ENCODE measurements at places on chromosomes 1 and 21.

- DNase-seq: no peak
Observed at GRCh38 chr1:76677416-76678405, 189.6 kb upstream of the ST6GALNAC5 start.

DNA sequence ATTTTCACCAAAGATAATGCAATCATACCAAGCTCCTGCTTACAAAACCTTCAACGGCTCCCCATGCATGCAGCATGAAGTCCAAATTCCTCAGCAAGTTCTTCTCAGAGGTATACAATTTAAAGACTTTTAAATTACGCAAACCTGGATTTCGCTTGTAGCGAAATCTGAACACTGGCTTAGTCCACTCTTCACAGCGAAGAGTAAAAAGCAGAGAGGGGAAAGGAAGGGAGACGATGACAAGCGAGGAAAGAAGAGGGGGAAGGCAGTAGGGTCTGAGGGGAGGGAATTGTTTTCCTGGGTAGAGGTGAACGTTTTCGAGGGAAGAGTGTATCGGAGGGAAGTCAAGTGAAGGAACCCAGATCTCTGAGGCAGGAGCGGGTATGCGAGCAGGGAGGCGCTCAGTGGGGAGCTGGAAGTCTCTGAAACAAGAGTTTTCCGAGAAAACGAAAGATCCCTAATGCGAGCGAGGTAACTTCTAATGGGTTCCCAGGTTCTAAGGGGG is 790 bp downstream of the TESK2 start:
- no peak for DNase-seq

- no peak for DNase-seq
Observed at GRCh38 chr1:38451541-38451993, 405.0 kb upstream of the POU3F1 start.

DNA sequence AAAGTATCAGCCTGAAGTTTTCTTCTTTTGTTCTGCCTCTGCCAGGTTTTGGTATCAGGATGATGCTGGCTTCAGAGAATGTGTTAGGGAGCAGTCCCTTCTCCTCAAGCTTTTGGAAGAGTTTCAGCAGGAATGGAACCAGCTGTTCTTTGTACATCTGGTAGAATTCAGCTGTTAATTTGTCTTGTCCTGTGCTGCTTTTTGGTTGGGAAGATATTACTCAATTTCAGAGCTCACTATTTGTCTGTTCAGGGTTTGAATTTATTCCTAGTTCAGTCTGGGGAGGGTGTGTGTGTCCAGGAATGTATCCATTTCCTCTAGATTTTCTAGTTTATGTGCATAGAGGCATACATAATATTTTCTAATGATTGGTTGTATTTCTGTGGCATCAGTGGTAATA is 12.8 kb downstream of the ZNF678 start:
- no peak for DNase-seq

DNA sequence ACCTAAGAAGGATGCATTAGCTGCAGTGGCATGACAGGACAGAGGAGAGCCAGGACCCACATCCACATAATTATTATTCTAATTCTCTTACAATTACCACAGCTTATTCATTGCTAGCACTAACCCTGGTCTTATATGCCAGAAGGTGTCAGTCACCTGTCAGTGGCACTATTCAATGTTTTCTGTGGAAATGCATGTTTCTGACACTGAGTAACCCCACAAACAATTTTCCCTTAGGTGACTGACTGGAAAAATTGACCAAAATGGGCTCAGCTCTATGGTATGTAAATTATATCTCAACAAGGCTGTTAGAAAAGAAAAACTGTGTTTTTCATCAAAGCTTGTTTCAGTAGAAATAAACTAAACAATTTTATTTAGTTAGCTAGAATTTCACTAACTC is 117.9 kb upstream of the KRTAP19-8 start:
- DNase-seq: no peak

- DNase-seq: no peak
Observed at GRCh38 chr1:3018051-3018471, 3.2 kb upstream of the ACTRT2 start.

Measured in stimulated activated CD8-positive, alpha-beta memory T cell treated with anti-CD3 and anti-CD28 coated beads, Interleukin-4, amount 100 ng/mL, for 24 hours (primary cell).